ENCODE measurements at places on chromosomes 1 and 21. TPM values are rescaled to one million over a fixed set of nuclear protein-coding genes. Genes with fewer than 3 reads are reported as not detected.

Gene CCDC185
- total RNA-seq, result not detected

Gene RHOU
- total RNA-seq, result 8.8 TPM

Gene DIO1
- 0.05 TPM for total RNA-seq

Gene RUSC1
- total RNA-seq, result 7.5 TPM

Gene MAD2L2
- total RNA-seq, result 61.6 TPM

Gene ILDR2
- 0.90 TPM for total RNA-seq

Gene SPRR2B
- not detected for total RNA-seq

Gene LHX8
- 0.05 TPM for total RNA-seq

Gene PUM1
- 35.4 TPM for total RNA-seq

GRCh38 chr1:113928187-113928930, 765 bp upstream of the HIPK1 start:
- H3K36me3 ChIP-seq, result no peaks in the 10 kb centered on the region
- no peak for DNase-seq
- peak overlapping the region; percentile 98 for H3K27ac ChIP-seq
- peak overlapping the region; percentile 96 for H3K4me3 ChIP-seq

DNA sequence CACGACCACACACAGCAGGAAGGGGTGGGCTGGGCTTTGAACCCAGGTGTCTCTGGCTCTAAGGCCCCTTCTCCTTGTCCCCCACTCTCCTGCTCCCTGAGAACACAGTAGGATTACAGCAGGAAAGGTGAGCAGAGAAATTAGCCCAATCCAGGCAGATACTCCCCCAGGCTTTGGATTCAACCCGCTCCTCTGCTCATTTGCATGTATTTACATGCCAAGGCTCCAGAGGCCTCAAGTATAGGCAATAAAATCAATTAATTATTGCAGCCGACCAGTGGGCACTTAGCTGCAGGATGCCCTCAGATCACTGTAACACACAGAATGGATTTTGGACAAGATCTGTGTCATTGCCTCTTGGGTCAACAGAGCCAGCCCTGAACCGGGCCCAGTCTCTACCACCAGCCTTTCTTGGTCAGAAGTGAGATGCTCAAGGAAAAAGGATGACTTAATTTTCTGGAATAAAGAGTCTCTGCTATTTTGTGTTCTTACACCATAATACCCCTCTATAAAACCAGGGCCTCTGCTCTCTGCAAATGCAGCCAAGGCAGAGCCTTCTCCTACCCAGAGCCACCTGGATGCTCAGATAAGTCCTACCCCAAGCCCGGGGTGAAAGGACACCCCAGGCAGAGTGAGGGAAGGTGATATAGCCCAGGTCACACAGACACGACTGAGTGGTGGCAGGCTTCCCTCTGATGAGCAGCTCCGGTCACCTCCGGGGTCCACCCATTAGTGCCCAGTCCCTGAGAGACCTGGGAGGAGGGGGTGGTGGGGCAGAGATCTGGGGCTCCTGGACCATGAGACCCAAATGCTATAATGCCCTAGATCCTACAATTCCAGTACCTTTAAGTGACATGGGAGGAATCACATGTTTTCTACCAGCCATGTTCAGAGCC, 28.9 kb downstream of the MATN1 start:
- no peaks in the 10 kb centered on the region for H3K4me1 ChIP-seq
- H3K27me3 ChIP-seq, result peaks cover 9% of the 10 kb centered on the region
- H3K4me3 ChIP-seq, result no peak overlapping the region
- DNase-seq, result no peak
- no peaks in the 10 kb centered on the region for H3K36me3 ChIP-seq

- H3K36me3 ChIP-seq, result no peaks in the 10 kb centered on the region
- H3K27me3 ChIP-seq, result peaks cover 12% of the 10 kb centered on the region
- H3K27ac ChIP-seq, result no peak overlapping the region
- no peak for DNase-seq
- H3K4me1 ChIP-seq, result no peaks in the 10 kb centered on the region
Observed at GRCh38 chr1:208258277-208258676, 14.1 kb upstream of the PLXNA2 start.

DNA sequence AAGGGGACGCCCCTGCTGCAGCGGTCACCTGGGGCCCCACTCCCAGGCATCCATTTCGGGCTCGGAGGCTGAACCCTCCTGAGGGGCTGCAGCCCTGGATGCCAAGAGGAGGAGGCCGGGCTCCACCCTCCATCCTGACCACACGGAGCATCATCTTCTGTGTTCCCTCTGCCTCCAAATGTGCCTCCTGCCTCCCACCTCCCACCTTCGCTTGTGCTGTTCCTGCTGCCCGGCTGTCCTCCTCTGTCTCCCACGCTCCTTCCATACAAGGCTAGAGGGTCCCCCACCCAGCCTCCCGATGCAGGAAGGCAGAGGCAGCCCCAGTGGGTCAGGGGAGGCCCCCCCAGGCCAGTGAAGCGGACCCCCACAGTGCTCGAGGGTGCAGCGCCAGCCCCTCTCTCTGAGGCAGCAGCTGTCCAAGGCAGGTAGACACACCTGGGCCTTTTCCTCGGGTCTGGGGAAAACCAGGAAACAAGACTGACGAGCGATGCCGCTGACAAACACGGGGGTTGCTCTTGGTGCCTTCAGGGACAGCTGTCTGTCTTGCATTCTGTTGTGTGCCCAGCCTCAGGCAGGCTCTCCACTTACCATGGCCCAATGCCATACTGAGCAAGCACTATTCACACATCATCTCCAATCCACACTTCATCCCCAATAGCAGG, 16.8 kb upstream of the PLEKHG5 start:
- no peak for DNase-seq
- no peaks in the 10 kb centered on the region for H3K36me3 ChIP-seq
- no peak overlapping the region for H3K4me3 ChIP-seq
- no peak overlapping the region for H3K27ac ChIP-seq

GRCh38 chr1:94560333-94560732, 18.8 kb upstream of the F3 start:
- H3K4me1 ChIP-seq, result no peaks in the 10 kb centered on the region
- H3K4me3 ChIP-seq, result no peak overlapping the region
- H3K27ac ChIP-seq, result no peak overlapping the region
- no peak for DNase-seq
- no peaks in the 10 kb centered on the region for H3K36me3 ChIP-seq

DNA sequence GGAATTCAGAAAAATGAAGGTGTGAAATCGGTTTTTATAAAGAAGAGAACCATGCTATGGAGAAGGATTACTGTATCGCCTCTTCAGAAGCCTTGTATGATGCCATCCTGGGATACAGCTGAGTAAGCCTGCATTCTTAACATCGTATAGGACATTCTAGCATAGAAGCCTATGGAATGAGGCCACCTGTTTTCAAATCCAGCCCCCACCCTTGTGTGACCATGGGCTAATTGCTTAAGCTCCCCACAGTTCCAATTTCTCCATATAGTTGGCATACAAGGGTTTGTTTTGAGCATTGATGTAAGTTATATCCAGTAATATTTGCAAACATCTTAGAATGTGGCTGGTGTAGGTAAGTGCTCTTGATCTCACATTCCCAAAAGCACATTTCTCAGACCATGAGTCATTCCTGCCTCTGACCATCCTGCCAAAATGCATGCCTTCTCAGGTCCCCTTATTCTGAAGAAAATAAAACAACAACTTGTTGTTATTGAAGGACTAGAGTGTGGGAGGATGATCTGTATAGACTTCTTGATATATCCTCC, 1.5 kb downstream of the OR14A2 start:
- H3K4me1 ChIP-seq, result no peaks in the 10 kb centered on the region
- no peak overlapping the region for H3K27ac ChIP-seq
- H3K4me3 ChIP-seq, result no peak overlapping the region
- H3K36me3 ChIP-seq, result no peaks in the 10 kb centered on the region
- H3K27me3 ChIP-seq, result no peaks in the 10 kb centered on the region

DNA sequence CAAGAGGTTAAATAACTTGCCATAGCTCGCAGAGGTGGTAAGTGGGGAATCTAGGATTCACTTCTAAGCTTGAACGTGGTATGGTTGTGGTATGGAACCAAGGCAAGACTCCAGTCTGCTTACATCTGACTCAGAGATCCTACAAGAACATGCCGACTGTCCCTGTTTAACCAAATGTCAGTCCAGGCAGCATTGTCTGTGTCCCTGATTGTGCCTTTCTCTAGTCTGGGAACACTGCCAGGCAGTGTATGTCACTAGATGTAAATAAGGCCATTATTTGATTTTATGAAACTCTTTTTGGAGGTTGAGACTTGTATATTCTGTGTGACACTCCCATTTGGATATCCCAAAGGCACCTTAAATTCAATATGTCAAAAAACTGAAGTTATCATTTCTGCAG, 96.0 kb downstream of the NOS1AP start:
- H3K27ac ChIP-seq, result no peak overlapping the region
- no peak for DNase-seq
- H3K4me1 ChIP-seq, result no peaks in the 10 kb centered on the region
- no peak overlapping the region for H3K4me3 ChIP-seq

GRCh38 chr1:32536117-32536516, 3.1 kb upstream of the ZBTB8A start:
- peaks cover 12% of the 10 kb centered on the region for H3K4me1 ChIP-seq
- no peak for DNase-seq
- H3K27ac ChIP-seq, result no peak overlapping the region
- peaks cover 26% of the 10 kb centered on the region for H3K27me3 ChIP-seq
- H3K4me3 ChIP-seq, result no peak overlapping the region
- no peaks in the 10 kb centered on the region for H3K36me3 ChIP-seq

- peak overlapping the region; percentile 26 for H3K4me3 ChIP-seq
- no peaks in the 10 kb centered on the region for H3K4me1 ChIP-seq
- no peak overlapping the region for H3K27ac ChIP-seq
- DNase-seq, result peak; percentile 28
- no peaks in the 10 kb centered on the region for H3K36me3 ChIP-seq
Observed at GRCh38 chr1:6497215-6497866, 5.9 kb upstream of the PLEKHG5 start.

DNA sequence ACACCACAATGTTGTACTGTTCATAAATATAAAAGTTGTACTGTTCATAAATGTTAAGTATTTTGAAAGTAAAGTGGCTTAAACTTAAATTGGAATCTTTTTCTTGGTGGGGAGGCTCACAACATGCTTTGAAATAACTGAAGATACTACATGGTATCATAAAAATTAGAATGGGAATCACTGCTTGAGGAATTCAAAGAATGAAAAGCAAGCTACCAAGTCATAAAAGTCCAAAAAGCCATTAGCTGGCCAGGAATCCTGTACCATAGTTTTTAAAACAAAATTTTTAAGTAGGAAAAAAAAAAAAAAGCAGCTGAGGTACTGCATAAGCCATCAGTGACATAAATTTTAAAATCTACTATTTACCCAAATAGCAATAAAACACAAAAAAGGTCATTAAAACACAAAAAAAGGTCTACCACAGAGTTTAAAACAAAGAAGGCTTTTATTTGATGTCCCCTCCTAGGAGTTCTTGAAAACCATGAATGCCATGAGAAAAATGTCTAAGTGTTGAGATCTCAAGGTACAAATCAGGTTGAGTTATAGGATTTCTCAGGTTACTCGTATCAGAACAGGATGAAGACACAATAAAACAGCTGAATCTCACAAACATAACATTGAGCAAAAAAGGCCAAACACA, 8.6 kb downstream of the ZZZ3 start:
- no peaks in the 10 kb centered on the region for H3K27me3 ChIP-seq
- no peaks in the 10 kb centered on the region for H3K36me3 ChIP-seq
- H3K27ac ChIP-seq, result no peak overlapping the region
- no peak overlapping the region for H3K4me3 ChIP-seq
- no peak for DNase-seq

GRCh38 chr1:38242506-38242905, 195.9 kb upstream of the POU3F1 start:
- no peaks in the 10 kb centered on the region for H3K27me3 ChIP-seq
- DNase-seq, result no peak
- H3K36me3 ChIP-seq, result no peaks in the 10 kb centered on the region
- H3K4me1 ChIP-seq, result no peaks in the 10 kb centered on the region
- H3K4me3 ChIP-seq, result no peak overlapping the region
- H3K27ac ChIP-seq, result no peak overlapping the region

GRCh38 chr1:24286246-24287010, 32.7 kb upstream of the GRHL3 start:
- H3K36me3 ChIP-seq, result no peaks in the 10 kb centered on the region
- no peaks in the 10 kb centered on the region for H3K27me3 ChIP-seq
- H3K4me1 ChIP-seq, result peaks cover 3% of the 10 kb centered on the region
- no peak overlapping the region for H3K27ac ChIP-seq
- no peak overlapping the region for H3K4me3 ChIP-seq

DNA sequence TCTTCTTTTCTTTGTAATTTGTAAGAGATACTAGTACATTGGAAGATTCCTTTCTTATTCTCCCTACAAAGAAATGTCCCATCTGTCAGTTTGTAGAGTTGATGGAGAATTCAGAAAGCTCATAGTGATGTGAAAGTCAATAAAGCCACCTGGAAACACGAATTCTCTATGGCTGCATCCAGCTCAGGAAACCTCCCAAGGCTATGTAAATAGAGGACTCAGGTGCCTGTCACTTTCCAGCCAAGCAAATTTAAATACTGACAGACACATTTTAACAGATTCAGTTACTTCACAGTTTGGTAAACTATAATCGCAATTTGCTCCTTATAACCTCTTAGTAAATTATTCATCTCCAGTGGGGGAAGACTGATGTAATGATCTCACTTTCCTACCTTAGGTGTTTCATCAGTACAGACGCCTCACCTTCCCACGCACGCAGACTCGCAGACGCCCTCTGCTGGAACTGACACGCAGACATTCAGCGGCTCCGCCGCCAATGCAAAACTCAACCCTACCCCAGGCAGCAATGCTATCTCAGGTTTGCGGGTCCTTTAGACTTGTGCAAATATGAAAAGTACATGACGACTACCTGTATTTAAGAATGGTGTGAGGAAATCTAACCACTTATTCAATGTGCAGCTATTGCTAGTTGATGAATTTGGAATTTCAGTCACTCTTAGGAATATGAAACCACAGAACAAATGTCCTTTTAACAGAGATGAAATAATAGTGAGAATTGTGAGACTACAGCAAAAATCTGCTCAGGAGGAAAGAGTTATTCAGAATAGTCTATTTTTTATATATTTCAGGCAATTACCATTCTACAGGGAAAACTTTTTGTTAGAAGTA, 60.6 kb downstream of the PTPRC start:
- H3K4me1 ChIP-seq, result peaks cover 2% of the 10 kb centered on the region
- no peaks in the 10 kb centered on the region for H3K27me3 ChIP-seq
- H3K27ac ChIP-seq, result no peak overlapping the region
- H3K36me3 ChIP-seq, result peaks cover 32% of the 10 kb centered on the region

DNA sequence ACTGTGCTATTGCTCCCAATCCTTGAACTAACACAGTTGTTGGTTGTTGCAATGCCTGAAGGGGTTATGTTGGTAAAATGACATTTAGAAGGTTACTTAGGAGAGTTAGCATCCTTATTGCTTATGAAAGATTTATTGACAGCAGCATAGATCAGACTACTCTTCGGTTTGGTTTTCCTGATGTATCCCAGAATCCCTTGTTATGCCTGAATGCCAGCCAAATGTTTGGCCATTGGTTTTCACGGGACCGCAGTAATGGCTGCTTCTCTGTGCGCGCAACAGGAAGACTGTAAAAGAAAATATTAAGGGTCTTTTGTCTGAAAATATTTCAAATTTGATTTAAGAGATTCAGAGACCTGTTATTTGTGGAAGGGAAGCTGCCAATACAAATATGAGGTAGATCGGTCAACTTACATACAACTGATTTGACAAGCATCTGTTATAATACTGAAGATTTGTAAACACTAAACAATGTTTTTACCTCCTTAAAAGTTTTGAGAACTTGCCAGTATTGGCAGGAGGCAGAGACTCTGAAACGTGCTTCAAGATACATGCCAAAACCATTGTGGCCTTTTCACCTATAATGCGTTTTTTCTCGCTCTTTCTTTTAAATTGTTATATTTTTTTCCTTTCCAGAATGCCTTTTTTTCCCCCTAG, 8.3 kb downstream of the NFIA start:
- no peaks in the 10 kb centered on the region for H3K4me1 ChIP-seq
- H3K27ac ChIP-seq, result no peak overlapping the region
- no peak for DNase-seq
- H3K36me3 ChIP-seq, result no peaks in the 10 kb centered on the region

GRCh38 chr21:46155514-46156377, at the start of gene FTCD:
FTCD (minus strand) TSS chr21:46155579; CDS start chr21:46155523, 56 bp downstream.
- H3K4me3 ChIP-seq, result no peak within 1 kb of the TSS
- no peaks in the 10 kb centered on the region for H3K36me3 ChIP-seq
- H3K27ac ChIP-seq, result no peak within 1 kb of the TSS
- H3K4me1 ChIP-seq, result peaks cover 8% of the 10 kb centered on the region
- no peak for DNase-seq
